ENCODE measurements at places on chromosomes 7 and 10.

DNA sequence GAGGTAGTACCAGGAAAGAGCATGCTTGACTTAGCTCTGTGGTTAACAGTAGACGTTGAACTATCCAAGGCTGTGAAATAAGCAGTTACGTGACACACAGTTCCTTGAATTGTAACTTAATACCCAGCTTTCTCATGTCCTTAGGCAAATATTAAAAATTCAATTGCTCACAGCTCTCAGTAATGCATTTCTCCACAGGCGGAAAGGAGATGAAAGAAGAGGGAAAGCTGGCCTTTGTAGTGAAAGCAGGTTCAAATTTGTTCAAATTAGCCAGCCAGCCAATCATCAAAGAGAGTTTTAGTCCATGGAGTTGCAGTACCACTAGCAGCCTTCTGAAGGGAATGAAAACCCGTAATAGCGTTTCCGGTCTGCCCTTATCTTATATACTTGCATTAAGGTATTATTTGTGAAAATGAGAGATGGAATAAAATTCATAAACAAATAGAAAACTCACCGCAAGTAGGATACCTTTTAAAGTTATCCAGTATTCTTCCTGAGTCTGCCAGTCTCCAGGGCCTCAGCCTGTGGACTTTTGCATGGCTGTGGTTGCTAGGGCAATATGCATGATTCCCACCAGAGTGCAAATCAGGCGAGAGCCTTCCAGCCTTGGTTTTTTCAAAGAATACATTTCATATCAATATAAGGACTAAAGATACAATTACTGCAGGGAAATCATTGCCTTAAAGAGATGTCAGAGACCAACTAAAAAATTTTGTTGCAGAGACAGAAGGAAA, 795.5 kb downstream of the TNS3 start:
- DNase-seq, result no peak

- no peak for DNase-seq
Measured at GRCh38 chr10:124693801-124694416, 50.3 kb downstream of the FAM53B start.

DNA sequence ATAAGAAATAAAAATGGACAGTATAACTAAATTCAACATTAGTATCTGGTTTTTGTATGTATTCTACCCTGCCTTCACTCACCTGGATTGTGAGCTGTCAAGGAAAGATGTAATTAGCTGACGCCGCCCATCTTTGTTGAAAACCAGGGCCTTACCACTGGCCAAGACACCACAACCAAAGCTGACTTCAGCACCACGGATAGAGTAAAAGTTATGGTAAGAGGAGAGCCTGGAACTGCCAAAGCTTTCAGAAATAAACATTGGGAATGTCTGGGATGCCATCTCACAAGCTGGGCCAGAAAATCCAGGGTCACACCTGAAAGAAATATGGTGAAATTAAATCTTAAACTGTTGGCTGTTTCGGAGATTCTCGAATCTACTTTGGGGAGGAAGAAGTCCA, 190.1 kb upstream of the SLC26A5 start:
- no peak for DNase-seq

- no peak for DNase-seq
Measured at GRCh38 chr10:60429084-60429849, 39.6 kb upstream of the ANK3 start.

DNA sequence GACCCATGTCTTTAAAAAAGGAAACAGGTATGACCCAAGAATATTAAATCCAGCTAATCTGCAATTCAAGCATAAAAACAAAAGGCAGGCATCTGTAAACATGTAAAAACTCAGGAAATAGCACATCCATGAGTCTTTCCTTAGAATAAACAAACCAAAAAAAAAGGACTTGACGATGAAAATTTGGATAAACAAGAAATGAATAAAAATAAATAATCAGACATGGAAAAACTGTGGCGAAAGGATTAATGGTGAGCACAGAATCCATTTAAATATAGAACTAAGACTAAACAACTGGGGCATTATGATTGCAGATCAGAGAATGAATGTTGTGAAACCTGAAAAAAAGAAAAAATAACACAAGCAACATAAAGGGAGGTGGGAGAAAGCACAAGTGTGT, 170.1 kb downstream of the DOCK4 start:
- DNase-seq, result no peak

DNA sequence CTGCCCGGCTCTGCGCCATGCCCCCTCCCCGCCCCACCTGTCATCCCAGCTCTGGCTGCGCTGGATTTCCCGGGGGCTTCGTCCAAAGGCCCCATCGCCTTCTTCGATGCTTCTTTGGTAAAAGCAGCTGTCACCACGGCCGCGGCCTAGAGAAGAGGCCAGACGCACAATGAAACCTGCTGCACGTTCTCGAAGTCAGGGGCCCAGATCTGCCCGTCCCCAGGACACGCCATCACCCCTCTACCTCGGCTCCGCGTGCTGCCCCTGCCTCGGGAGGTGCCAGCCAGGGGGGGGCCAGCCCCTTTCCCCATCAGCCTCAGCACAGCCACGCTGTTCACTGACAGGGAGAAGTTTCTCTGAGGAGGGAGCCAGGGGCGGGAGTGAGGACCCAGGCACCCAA, 6.8 kb downstream of the GIGYF1 start:
- DNase-seq, result no peak

DNA sequence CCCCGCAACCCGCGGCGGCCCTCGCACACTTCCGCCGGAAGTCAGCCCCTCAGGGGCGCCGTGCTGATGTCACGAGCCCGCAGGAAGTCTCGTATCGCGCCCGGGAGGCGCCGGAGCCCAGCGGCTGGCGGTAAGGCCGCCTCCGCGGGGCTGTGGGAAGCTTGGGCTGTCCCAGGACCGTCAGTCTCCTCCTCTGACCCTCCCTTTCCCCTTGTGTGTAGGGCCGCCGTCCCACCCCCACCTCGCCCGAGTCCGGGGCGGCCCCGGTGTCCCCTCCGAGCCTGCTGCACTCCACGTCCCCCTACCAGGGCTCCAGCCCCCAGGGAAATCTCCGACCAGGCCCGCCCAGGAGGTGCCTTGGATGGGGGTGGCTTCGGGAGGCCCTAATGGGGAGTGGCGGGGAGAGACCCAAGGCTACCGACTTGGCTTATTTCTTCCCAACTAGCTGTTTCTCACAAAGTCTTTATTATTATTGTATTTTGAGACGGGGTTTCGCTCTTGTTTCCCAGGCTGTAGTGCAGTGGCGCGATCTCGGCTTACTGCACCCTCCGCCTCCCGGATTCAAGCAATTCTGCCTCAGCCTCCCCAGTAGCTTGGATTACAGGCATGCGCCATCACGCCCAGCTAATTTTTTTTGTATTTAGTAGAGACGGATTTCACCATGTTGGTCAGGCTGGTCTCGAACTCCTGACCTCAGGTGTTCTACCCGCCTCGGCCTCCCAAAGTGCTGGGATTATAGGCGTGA, at the start of gene ZDHHC4:
TSS of gene ZDHHC4 (plus strand) at position 86 of the 745 bp plus-strand sequence. CDS start 3,108 bp downstream, outside the sequence.
- peak; percentile 94 for DNase-seq

- DNase-seq, result peak; percentile 58
Measured at GRCh38 chr10:132711613-132712121, 74.3 kb downstream of the NKX6-2 start.

DNA sequence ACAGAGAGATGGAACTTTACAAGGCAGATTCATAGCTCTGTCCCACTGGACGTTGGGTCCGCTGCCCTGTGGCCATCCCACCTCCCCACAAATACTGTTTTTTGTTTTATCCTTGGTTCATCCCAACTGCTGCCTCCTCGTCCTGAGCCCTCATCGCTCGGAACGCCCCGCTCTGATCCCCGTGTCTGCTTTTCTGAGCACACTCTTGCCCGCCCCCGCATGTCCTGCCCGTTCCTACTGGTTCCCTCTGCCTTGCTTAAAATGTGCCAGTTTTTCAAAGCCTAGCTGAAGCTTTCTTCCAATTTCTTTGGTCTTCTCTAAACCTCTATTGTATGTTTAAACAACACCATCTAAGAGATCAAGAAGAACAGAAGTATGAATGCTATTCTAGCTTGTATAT, 19.4 kb downstream of the RNF32 start:
- no peak for DNase-seq

DNA sequence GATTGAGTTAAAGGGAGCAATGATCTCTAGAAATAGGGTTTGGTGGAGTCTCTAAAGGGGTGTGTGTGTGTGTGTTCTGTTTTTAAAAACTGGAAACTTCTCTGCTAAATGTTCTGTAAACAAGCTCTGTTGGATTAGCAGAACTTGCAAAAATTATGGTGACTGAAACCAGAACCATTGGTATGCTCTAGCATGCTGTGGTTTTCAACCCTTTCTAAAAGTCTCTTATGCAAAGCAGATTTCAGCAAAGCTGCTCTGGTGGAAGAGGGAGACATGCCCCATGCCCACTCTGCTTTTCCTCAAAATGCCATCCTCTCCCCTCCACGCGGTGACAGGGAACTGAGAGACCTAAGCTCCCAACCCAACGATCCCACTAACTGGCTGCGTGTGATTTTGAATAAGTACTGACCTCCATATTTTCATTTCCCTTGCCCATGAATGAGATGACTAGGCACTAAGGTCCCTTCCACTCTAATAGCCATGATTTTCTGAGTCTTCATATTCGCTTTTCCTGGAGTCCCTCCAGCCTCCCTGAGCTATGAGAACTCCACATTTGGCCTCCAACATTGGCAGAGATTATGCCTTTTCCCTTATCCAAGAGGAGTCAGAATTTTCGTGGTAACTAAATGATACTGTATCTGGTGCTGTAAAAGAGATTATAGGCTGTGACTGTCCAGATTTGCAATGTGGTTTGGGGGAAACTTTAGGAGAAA, 117.3 kb upstream of the PALS2 start:
- DNase-seq, result no peak

DNA sequence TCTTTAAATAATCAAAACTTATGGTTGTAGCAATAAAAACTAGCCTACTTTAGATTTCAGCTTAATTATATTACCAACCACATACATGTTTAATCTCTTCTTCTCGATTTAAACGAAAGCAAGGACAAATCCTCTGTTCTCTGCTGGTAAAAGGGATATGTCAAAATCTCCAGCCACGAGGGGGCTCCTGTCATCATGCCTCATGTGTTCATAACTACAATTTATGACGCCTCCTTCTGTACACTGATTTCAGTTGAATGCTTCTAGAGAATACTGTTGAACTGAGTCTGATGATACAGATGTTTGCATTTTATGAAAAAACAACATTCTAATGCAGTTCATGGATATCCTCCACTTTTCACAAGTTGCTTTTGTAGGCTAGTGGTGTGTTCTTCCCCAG, 220.0 kb upstream of the DPP6 start:
- no peak for DNase-seq

DNA sequence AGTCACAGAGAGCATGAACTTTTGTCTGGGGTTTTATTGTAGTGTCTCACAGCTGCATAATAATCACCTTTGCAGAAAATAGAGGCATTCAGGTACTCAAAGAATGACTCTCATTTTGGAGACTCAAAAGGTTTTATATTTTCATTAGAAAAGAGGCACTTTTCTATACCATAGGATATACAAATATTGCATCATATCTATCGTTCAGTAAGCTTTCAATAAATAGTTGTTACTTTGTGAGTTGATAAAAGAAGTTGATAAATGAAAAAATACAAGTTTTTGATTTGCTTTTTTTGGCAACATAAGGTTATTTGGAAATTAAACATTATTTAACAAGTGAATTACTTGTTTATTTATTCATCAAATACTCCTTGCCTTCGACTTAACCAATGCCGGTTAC, 279.9 kb downstream of the ARL4A start:
- no peak for DNase-seq

DNA sequence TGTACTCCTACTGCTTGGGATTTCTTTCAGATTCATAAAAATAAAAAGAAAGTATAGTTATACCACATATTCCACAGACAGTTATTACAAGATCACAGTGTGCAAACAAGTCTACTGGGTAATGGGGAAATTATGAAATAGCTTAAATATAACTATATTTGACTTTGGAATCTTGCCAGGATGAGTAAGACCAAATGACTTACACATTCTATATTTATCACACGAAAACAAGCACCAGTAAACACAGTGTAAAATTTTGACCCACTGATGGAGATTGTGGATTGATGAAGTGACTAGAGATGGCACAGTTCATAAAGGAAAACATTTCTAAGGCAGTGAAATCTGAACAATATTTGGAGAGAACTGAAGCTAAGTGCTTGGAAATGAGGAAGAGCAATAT, 339.7 kb downstream of the THSD7A start:
- DNase-seq, result no peak

DNA sequence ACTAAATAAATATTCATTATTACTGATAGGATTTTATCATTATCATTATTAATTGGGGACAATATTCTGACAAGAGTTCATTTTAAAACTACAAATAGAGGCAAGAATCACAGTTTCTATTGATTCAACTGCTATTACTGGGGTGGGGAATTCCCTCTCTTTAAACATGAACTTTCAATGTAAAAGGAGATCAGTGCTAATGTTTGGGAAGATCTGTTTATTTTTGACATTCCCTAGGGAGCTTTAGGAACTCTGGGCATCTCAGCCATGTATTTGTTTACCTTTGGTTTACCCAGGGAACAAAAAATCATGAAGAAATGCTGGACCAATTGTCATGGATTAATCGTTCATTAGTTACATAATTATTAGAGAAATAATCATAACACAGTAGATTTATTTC, 443.2 kb upstream of the AKR1E2 start:
- no peak for DNase-seq

- no peak for DNase-seq
Measured at GRCh38 chr10:24255881-24256311, 47.0 kb downstream of the KIAA1217 start.

DNA sequence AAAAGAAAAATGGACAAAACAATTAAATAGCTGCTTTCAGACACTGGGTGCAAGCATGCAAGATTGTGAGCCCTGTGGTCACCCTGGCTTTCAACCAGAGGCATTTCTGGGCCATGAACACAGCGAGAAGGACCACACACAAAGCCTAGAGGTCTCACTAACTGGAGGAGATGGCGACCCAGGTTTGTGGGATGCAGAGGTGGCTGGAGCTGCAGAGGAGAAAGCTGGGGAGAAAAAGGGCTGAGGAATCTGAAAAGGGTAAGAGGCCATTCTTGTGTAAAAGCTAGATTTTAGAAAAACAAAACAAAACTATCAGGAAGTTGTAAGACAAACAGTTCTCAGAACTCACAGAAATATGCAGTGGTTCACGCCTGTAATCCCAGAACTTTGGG, 30.1 kb upstream of the PTPRN2 start:
- DNase-seq, result no peak

GRCh38 chr7:112147793-112148361, 58.3 kb downstream of the DOCK4 start:
- no peak for DNase-seq

- no peak for DNase-seq
Measured at GRCh38 chr7:72504061-72504706, 92.0 kb upstream of the CALN1 start.

DNA sequence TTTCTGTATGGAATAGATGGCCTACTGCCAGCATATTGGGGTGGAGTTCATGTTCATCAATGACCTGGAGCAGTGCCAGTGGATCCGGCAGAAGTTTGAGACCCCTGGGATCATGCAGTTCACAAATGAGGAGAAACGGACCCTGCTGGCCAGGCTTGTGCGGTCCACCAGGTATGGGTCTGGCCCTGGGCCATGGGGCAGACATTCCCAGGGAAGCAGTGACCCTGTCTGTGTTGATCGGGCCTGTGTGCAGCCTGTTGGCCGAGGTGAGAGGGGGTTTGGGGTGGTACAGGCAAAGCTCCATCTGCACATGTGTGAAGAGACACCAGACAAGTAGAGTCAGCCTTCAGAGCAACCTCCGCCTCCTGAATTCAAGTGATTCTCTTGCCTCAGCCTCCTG, 67.3 kb downstream of the OGDH start:
- no peak for DNase-seq

GRCh38 chr7:79692015-79692414, 238.5 kb upstream of the MAGI2 start:
- no peak for DNase-seq
